H4 (cell line): ENCODE measurements at places on chromosomes 16 and 17.

DNA sequence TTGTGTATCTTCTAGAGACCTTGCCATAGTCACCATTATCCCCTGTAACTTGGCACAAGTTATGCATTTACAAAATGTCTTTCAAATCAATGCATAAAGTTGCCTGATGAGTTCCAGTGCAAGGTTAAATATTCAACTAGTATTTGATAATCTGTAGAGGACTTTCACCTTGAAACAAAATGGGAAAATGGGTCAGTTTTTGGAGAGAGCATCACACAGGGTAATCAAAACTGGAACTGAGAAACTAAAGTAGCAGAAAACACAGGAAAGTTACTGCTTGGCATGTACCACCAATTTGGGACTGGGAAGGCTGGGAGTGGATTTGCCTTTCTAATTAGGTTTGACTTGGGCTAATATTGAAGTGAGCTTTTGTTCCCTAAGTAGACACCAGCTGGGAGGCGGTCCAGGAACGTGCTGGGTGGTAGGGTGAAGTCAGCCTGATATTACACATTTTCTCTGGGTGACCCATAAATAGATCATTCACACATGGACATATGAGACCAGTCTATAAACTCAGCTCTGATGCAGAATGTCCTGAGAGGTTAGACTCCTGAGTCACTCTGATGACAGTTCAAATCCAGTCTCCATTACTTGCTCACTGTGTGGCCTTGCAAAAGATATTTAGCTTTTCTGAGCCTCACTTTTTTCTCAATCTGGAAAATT lies 152.3 kb downstream of the PCTP start:
- DNase-seq, result no peak

GRCh38 chr17:42322382-42323267 lies 34.3 kb downstream of the STAT5A start:
- peak; percentile 93 for DNase-seq

DNA sequence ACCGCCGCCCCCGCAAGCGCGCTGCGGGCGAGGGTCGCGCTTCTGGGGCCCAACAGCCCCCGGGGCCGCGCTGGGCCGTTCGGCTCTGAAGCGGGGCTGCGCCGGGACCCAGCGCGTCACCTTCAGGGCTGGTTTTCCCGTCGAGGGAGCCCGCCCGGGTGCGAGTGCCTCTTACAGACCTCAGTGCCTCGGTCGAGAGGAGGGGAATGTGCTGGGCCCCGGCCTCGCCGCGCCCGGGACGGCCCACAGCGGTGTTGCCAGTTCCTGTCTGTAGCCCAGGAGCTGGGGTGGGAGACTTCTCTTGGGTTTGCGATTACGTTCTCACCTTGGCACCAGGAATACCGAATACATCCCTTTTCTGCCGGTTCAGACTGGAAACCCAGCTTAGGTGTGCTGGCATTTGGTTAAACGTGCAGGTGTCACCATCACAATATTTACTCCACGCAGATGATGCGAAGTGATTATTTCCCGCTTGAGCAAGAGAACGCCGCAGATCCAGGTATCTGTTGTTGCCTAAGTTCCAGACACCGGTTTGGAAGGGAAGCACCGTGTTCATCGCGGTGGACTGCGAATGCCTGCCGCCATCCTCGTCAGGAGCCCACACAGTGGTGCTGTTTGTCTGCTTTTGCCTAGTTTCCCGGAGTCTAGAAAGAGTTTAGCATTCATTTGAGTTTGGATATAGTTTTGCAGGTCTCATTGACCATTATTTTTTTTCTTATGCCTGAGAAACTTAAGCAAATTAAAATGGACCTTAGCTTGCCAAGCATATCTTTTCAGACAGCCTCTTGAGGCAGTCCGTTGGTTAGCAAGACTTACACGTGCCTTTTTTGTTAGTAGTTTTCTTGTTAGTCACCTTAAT lies 914 bp downstream of the MAP1LC3B start:
- DNase-seq, result peak; percentile 49

DNA sequence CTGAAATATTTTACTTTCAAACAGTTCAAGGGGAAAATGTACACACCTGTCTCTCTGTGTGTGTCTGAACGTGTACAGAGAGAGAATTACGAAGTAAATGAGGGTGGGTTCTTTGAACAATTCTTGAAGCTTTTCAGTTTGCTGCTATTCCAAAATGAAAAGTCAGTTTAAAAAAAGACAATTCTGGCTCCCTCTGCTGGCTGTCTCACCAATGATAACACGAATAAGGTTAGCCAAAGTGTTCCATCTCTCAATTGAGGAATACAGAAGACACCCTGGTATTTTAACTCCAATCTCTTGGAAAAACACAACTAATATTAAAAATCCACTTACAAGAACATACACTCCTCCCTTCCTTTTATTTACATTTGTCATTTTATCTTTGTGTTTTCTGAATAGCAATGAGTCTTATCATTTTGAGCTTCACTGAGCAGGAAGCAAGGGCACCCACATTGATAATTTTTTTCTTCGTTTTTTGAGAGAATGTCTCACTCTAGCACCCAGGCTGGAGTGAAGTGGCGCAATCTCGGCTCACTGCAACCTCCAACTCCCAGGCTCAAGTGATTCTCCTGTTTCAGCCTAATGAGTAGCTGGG lies 20.5 kb downstream of the EFTUD2 start:
- no peak for DNase-seq

GRCh38 chr17:65261682-65262636 lies 124.8 kb downstream of the RGS9 start:
- DNase-seq, result no peak

- no peak for DNase-seq
Measured at GRCh38 chr16:35678-36305, 17.6 kb downstream of the POLR3K start.

GRCh38 chr16:83354015-83354414 lies 453.8 kb upstream of the HSBP1 start:
- no peak for DNase-seq

DNA sequence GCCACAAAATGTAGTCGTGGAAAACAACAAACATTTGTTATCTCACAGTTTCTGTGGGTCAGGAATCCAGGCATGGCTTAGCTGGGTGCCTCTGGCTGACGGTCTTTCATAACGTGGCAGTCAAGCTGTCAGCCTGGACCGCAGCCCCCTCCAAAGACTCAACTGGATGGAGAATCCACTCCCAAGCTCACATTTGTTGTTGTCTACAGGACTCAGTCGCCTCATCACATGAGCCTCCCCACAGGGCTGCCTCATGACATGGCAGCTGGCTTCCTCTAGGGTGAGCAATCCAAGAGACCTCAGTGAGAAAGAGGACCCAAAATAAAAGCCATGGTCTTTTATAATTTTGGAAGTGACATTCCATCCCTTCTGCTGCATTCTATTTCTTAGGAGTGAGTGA lies 34.7 kb upstream of the AKAP1 start:
- DNase-seq, result no peak

- no peak for DNase-seq
Measured at GRCh38 chr16:59405802-59406201, 671.7 kb upstream of the GOT2 start.

GRCh38 chr17:47792457-47792856 lies 29.1 kb downstream of the OSBPL7 start:
- DNase-seq, result no peak

DNA sequence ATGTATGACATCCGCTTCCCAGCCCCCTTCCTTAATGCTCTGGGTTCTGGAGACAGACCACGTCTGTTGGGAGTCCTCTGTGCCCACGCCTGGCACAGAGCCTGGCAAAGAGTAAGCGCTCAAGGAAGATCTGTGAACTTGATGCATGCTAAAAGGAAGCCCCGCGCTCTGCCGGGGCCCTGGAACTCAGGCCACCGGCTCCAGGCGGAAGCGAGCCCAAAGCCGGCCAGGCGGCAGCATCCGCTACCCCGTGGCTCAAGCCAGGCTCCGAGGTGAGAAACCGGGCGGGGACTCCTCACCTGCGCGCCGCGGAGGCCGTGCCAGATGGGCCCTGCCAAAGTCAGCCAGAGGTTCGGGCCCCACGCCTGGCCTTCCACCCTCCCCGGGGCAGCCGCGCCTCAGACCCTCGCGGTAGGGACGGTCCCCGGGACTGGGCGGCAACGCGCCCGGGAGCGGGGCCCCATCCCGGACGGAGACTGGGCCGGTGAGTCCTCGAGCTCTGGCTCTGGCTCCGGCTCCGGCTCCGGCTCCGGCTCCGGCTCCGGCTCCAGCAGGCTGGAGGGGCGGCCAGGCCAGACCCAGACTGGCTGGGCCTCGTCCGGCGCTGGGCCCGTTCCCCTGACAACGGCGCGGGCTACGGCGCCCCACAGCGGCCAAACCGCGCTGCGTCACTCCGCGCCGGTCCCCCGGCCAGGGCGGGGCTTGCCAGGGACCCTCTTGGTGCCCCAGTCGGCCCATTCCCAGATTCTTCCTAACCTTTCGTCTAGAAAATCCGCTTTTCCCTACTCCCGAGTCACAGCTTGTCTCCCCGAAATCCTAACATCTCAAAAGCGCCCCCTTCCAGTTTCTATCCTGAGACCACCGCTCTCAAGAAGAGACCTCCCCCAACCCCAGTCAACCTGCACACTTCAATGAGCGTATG lies at the start of gene ZDHHC1:
TSS of gene ZDHHC1 (minus strand) at position 606 of the 922 bp plus-strand sequence. CDS start 8,702 bp downstream, outside the sequence.
- no peak for DNase-seq

GRCh38 chr17:82890339-82890730 lies 50.5 kb upstream of the ZNF750 start:
- no peak for DNase-seq

- DNase-seq, result no peak
Measured at GRCh38 chr17:57587193-57587969, 157.7 kb downstream of the CCDC182 start.

DNA sequence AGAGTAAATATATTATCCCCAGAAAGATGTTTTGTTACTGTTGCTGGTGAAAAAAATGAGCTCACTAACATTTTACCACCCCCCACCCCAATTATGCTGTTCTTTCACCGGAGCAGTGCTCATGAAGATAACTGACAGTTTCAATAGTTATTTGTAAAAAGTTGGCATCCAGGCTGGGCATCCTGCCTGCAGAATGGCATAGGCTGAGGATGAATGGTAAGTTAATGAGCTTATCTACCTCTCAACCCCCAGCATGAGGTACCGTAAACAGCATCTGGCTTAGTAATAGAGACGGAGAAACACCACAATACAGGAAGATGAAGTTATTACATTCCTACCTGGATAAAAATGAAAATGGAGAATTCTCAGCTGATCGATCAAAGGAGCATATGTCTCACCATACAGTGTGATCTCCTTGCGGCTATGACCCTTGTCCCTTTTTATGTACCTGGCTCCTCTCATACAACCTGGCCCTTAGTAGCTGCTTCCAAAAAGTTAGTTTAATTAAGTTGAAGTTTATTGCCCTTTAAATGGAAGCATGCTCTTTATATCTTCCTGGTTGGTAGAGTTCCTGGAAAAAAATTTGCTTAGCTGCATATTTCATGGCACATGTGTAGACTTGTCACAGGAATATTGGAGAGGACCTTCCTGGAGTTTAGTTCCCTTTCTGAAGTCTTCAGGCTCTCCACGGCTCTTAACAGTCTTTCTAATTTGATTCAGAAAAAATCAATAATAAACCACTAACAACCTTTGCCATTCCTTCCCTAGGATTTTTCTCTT lies 61.2 kb upstream of the MPHOSPH6 start:
- DNase-seq, result no peak

GRCh38 chr16:83561876-83562275 lies 245.9 kb upstream of the HSBP1 start:
- DNase-seq, result no peak
